ENCODE measurements at places on chromosomes 5 and 9. TPM values are rescaled to one million over a fixed set of nuclear protein-coding genes. Genes with fewer than 3 reads are reported as not detected.

The ZNF883 gene
- total RNA-seq, result 0.38 TPM

The FAM53C gene
- 28.8 TPM for total RNA-seq

The ARHGEF39 gene
- total RNA-seq, result 1.0 TPM

The MPDZ gene
- 65.6 TPM for total RNA-seq

The HRCT1 gene
- 2.6 TPM for total RNA-seq

The SLC36A3 gene
- total RNA-seq, result not detected

The IFNA13 gene
- total RNA-seq, result not detected

The DNAH5 gene
- 0.13 TPM for total RNA-seq

The NPR3 gene
- 0.38 TPM for total RNA-seq

The C6 gene
- not detected for total RNA-seq

The RPL12 gene
- 1,395 TPM for total RNA-seq

The PRRX2 gene
- 0.13 TPM for total RNA-seq

The BAAT gene
- not detected for total RNA-seq

The ZFP37 gene
- total RNA-seq, result 1.4 TPM

The NME5 gene
- total RNA-seq, result 1.9 TPM

The PLPP7 gene
- total RNA-seq, result 2.3 TPM

The GMCL2 gene
- not detected for total RNA-seq

The ZNF354B gene
- total RNA-seq, result 3.2 TPM

The NR5A1 gene
- total RNA-seq, result not detected

The PPP1R26 gene
- 11.3 TPM for total RNA-seq

The SPINK1 gene
- not detected for total RNA-seq

The ACER2 gene
- total RNA-seq, result 5.0 TPM

The AMBP gene
- not detected for total RNA-seq

The INPP5E gene
- 6.4 TPM for total RNA-seq

The RASA1 gene
- total RNA-seq, result 47.5 TPM

The SPARC gene
- total RNA-seq, result 525 TPM

The IL7R gene
- total RNA-seq, result 0.25 TPM

The FAM151B gene
- 1.9 TPM for total RNA-seq

The HMMR gene
- total RNA-seq, result 5.7 TPM

The RANBP3L gene
- total RNA-seq, result under 0.01 TPM

The PHF2 gene
- total RNA-seq, result 16.2 TPM

The ARSB gene
- 7.2 TPM for total RNA-seq

The VCAN gene
- 0.25 TPM for total RNA-seq

The KCNT1 gene
- not detected for total RNA-seq

The PCAT7 gene
- total RNA-seq, result not detected

The ORM1 gene
- not detected for total RNA-seq

The PCDHA9 gene
- under 0.01 TPM for total RNA-seq

The CTNND2 gene
- total RNA-seq, result not detected

The TPPP gene
- 0.13 TPM for total RNA-seq

The INSYN2B gene
- 1.4 TPM for total RNA-seq

The MARVELD2 gene
- 0.90 TPM for total RNA-seq

The NAIP gene
- 0.90 TPM for total RNA-seq

The ABCA1 gene
- total RNA-seq, result 9.2 TPM

The PKD2L2 gene
- total RNA-seq, result not detected

The ARSK gene
- total RNA-seq, result 2.2 TPM

The LECT2 gene
- total RNA-seq, result not detected

The OTP gene
- not detected for total RNA-seq

The MYOT gene
- total RNA-seq, result not detected

The HAUS6 gene
- total RNA-seq, result 11.6 TPM

The CDC37L1 gene
- 7.7 TPM for total RNA-seq

The ANKDD1B gene
- total RNA-seq, result 0.51 TPM

The SOHLH1 gene
- not detected for total RNA-seq

The SPINK4 gene
- not detected for total RNA-seq
